Stimulated activated CD4-positive, alpha-beta T cell treated with anti-CD3 and anti-CD28 coated beads, Interleukin-4, amount 100 ng/mL, for 4 hours (primary cell): ENCODE measurements at places on chromosomes 6 and 20.

- DNase-seq: no peak
Observed at GRCh38 chr6:16929809-16930208, 168.5 kb upstream of the ATXN1 start.

GRCh38 chr6:148943451-148943850 is 196.6 kb downstream of the UST start:
- DNase-seq: no peak

GRCh38 chr20:42272516-42272915 is 654.3 kb upstream of the CHD6 start:
- DNase-seq: no peak

DNA sequence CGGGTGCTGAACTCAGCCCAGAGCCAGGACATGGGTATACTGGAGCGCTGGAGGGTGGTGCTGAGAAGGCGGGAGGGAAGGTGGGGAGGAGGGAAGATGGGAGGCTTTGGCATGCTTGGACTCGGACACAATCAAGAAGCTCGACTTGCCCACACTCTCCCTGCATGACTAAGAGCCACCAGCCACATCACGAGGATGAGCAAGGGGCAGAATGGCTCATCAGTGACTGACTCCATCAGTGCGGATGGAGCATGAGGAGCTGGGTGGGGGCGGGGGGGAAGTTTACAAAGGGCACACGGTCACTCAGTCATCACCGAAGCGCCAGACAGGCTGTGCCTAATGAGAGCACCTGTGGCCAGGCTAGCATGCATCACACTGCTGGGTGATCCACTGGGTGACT is 222.8 kb downstream of the KIF16B start:
- no peak for DNase-seq

DNA sequence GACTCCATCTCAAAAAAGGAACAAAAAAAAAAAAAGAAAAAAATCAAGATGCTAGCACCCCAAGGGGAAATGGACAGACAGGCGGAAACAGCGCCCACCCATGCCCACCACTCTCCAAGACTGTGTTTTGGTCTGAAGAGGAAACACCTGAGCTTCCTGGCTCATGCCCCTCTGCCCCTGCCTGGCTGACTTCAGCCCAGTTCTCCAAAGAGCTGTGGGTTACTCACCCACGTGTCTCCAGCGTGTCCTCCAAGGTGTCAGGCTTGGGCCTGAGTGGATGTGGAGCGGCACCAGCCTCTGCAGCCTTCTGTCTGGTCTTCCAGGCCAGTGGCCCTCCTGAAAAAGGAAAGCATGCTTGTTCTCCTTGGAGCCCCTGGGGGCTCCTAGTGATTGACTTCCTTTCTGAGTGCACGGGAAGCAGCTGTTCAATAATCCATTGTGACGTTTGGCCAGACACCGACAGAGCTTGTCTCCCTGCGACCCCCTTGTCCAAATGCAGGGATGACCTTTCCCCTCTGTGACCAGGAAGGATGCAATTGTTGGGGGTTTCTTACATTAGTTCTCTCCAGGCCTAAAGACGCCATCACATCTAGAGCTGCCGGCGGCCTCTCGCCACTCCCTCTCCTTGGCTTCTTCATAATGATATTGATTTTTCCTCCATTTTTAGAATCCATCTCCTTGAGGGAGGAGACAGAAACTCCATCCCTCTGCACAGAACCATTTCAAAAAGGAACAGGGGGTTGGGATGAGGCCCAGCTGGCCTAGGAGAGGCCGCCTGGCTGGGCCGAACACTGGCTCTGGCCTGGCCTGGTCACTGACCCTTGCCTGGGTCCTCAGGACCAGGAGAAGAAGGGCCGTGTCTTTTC is 58.4 kb downstream of the ADNP start:
- DNase-seq: no peak

DNA sequence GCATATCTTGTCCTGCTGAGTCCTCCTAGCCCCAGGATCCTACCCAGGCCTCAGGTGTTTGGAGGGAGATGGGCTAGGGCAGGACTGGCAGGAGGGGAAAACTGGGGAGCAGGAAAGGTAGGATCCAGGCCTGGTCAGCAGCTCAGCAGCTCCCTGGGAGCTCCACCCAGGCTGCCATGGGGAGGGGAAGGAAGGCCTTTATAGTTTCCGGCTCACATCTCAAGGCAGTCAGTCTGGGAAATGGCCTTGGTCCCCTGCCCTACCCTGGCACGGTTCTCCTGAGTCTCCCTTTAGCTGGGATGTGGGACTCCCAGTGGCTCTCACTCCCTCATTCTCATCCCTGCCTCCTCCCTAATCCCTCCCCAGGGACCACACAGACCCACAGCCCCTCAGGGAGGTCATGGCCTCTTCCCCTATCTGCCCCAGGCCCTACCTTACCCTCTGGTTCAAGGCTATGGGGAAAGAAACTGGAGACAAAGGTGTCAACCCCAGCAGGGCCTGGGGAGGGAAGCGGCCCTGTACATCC is 1.6 kb downstream of the SLC44A4 start:
- DNase-seq: no peak

DNA sequence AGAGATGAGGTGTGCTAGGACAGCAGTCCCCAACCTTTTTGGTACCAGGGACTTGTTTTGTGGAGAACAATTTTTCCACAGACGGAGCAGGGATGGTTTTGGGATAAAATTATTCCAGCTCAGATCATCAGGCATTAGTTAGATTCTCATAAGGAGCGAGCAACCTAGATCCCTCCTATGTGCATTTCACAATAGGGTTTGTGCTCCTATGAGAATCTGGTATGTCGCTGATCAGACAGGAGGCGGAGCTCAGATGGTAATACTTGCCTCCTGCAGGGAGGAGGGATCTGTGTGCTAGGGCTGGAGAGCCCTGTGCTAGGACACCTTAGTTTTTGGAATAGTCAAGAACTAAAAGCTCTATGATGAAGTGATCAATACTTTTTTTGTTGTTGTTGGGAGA is 2.5 kb downstream of the SMIM13 start:
- DNase-seq: no peak

GRCh38 chr20:38927902-38928578 is 1.8 kb downstream of the FAM83D start:
- DNase-seq: no peak

GRCh38 chr20:57794600-57795341 is 85.0 kb upstream of the PMEPA1 start:
- no peak for DNase-seq

DNA sequence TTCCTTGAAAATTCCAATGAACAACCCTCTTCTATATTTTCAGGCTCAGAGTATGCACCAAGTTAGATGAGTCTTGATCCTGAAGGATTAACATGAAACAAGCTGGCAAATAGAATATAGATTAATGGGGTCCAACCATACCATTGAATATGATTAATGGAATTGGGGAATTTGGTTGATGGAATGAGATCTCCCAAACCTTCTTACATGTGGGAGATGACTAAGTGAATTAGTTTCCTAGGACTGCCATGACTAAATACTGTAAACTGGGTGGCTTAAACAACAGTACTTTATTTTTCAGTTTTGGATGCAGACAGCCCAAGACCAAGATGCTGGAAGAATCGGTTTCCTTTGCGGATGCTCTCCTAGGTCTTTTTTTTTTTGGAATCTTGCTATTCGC is 347.0 kb downstream of the QKI start:
- DNase-seq: no peak

GRCh38 chr6:79260772-79261171 is 26.3 kb upstream of the HMGN3 start:
- no peak for DNase-seq

DNA sequence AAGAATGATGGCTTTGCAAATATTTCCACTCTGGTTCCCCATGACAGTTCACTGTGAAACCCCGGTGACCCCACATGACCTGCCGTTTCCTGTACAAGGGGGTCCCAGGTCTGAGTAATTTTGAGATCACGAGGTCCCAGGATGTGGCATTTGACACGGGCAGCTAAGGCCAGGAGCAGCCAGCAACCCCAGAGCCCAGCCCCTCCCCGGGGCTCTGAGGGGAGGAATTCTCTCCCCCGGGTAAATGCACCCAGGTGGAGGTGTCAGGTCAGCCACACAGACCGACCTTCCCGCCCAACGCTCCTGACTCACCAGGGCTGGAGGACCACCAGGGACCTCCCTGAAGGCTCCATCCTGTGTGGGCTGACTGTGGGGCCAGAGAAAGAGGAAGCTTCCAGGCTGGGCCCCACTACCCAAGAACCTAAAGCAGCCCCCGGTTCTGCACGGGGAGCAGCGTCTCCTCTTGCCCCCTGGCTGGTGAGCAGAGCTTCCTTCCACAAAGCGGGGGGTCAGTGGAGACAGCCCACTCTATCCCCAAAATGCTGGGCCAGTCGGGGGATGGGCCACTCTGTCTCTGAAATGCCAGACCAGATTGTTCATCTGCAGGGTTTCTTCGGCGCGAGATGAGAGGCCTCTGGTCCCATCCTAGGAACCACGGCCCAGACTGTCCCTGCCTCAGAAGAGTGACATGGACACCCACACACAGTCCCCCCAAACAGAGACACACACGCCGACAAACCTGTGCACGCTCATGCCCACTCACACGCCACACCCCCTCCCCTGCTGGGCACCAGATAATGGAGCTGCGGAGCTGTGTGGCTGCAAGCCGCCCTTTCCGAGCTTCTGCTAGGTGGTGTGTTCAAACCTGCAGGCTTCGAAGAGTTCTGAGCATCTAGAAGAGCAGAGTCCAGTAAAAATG is 23.4 kb upstream of the SLCO4A1 start:
- peak; percentile 38 for DNase-seq

- peak; percentile 53 for DNase-seq
Observed at GRCh38 chr6:42030585-42031506, 19.5 kb upstream of the TAF8 start.

GRCh38 chr6:143126574-143126941 is 65.9 kb downstream of the AIG1 start:
- no peak for DNase-seq

- DNase-seq: no peak
Observed at GRCh38 chr6:36834576-36835341, 4.5 kb downstream of the CPNE5 start.

GRCh38 chr20:32912688-32913087 is 54.0 kb downstream of the EFCAB8 start:
- DNase-seq: no peak

GRCh38 chr6:53284901-53285300 is 63.8 kb downstream of the ELOVL5 start:
- DNase-seq: no peak

GRCh38 chr20:4814696-4815252 is 93.1 kb downstream of the PRND start:
- DNase-seq: peak; percentile 60

DNA sequence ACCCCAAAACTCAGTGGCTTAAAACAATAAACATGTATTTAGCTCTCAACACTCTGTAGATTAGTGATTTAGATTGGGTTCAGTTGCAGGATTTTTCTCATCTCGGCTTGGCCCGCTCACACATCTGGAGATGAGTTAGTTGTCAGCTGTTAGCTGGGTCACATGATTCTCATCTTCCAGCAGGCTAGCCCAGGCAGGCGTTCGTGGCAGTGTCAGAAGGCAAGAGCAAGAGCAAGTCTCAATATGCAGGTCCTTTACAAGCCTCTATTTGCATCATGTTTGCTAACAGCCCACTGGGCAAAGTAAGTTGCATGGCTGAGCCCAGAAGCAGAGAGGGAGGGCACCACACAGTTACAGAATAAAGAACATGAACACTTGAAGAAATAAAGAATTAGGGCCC is 83.6 kb upstream of the MYLIP start:
- no peak for DNase-seq

GRCh38 chr6:34736823-34737222 is 20.5 kb upstream of the SNRPC start:
- DNase-seq: no peak

DNA sequence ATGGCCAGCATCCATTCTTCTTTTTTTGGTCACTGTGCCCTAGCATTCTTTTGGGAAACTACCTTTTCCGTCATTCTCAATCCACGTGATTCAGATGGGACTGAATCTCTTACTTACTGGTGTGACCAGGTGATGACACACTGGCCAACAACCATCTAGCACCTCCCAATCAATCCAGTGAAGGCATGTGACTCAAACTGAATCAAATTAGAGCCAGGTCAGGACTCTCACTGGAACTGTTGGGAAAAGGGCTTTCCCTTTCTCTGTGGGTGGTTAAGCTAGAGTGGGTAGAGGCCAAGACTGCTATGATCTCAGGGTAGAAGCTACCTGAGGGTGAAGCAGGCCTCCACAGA is 36.2 kb upstream of the ZMYND8 start:
- no peak for DNase-seq

- DNase-seq: no peak
Observed at GRCh38 chr6:28747631-28748157, 176.1 kb downstream of the TRIM27 start.

- no peak for DNase-seq
Observed at GRCh38 chr20:58906111-58906510, 53.6 kb downstream of the GNAS start.

GRCh38 chr6:67336014-67336413 is 1299.1 kb upstream of the ADGRB3 start:
- DNase-seq: no peak

- DNase-seq: no peak
Observed at GRCh38 chr20:15976047-15976736, 597.1 kb downstream of the KIF16B start.

- DNase-seq: no peak
Observed at GRCh38 chr6:1736346-1737105, 126.8 kb downstream of the FOXC1 start.

DNA sequence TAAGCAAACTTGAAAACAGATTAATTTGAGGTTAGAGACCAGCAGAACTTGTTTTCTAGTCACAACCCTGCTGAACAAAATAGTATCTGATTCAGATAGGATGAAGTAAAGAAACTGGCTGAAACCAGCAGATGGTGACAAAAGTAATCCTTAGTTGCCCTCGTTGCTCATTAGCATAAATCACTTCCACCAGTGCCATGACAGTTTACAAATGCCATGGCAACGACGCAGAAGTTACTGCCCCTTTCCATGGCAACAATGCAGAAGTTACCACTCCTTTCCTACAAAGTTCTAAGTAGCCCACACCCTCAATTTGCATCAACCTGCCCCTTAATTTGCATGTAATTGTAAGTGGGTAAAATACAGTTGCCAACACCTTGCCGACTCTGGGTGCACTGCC is 23.7 kb downstream of the SNRPB start:
- no peak for DNase-seq

GRCh38 chr6:54109586-54109985 is 1.7 kb upstream of the MLIP start:
- DNase-seq: no peak

DNA sequence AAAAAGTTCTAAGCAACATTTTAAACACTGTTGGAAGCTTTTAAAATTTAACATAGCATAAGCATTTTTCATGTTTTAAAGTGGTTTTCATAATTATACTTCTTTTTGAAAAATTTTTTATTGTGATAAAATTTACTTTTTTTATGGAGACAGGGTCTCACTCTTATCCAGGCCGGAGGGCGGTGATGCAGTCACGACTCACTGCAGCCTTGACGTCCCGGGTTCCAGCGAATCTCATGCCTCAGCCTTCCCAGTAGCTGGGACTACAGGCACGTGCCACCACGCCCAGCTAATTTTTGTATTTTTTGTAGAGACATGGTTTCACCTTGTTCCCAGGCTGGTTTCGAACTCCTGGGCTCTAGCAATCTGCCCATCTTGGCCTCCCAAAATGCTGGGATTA is 46.1 kb upstream of the TULP4 start:
- DNase-seq: no peak

- no peak for DNase-seq
Observed at GRCh38 chr6:40347571-40348011, 239.6 kb downstream of the LRFN2 start.
